ENCODE measurements at places on chromosomes 6 and 20.

DNA sequence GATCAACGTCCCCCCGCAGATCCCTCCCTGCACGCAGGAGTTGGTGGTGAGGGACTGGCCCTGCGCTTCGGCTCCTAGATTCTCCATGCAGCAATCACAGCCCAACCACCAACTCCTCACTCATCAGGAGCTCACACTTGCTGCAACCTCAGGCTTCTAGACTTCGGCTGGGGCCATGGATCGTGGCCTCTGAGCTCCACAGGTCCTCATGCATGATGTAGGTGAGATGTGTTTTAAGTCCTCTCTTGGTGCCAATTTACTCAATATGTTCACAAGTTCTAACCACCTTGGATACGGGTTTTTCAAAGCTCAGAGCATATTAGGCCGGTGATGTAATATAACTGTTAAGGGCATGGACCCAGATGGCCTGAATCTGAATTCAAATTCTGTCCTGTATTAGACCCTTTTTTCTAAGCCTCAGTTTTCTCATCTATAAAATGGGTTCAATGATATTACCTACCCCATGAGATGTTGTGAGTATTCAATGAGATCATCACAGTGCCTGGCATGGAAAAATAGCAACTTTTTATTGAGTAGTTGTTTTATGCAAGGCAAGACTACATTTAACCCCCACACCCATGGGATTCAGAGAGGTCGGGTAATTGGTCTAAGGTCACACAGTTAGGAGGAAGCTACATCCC, 31.0 kb downstream of the SUN5 start:
- DNase-seq, result no peak

- no peak for DNase-seq
These were observed 13.2 kb downstream of the SYNGAP1 start for GRCh38 chr6:33433001-33433543.

DNA sequence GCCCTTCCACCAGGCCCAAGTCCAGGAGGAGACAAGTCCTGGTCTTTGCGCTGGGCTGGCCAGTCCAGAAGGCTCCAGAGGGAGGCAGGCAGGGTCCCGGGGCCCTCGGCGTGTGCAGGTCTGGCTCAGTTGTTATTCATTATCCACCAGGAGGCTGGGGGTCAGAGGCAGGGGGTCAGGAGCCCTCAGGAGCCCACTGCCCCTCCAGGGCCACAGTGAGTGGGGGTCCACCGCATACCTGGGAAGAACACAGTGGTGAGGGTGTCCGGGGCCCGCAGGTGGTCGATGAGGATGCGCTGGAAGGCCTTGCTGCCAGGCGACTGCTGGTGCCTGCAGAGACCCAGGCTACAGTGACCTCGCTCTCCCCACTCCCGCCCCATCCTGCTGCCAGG, 4.4 kb upstream of the C20orf144 start:
- DNase-seq, result no peak

DNA sequence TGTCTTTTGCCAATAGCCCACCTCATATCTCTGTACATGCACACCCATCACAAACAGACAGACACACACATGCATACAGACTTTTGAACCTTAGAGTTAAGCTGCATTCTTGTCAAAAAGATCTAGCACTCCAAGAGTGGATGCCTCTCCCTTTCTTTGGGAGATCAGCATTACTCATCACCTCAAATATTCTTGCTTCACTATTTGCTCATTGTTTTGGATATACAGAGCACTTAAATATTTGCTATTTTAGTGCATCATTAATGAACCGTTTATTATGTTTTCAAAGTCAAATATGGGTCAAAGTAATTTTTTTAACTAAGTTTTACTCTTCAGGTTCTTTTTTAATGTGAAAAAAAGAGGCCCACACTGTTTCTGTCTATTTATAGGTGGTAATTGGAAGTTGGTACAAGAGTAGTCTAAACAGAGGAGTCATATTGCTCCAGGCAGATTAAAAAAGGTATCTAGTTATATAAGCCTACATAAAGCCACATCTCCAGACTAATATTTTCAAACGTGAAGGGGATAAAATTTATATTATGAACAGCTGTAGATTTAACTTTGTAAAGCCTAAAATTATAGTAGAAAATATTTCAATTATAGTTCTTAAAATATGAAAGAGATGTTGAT, 102.6 kb downstream of the FLRT3 start:
- DNase-seq, result no peak

- no peak for DNase-seq
These were observed 127.0 kb downstream of the UST start for GRCh38 chr6:148873868-148874267.

- no peak for DNase-seq
These were observed 54.7 kb upstream of the GGTLC1 start for GRCh38 chr20:24043294-24043693.

All from thymus (tissue), 14 donors.